ENCODE measurements at places on chromosomes 5 and 9.

DNA sequence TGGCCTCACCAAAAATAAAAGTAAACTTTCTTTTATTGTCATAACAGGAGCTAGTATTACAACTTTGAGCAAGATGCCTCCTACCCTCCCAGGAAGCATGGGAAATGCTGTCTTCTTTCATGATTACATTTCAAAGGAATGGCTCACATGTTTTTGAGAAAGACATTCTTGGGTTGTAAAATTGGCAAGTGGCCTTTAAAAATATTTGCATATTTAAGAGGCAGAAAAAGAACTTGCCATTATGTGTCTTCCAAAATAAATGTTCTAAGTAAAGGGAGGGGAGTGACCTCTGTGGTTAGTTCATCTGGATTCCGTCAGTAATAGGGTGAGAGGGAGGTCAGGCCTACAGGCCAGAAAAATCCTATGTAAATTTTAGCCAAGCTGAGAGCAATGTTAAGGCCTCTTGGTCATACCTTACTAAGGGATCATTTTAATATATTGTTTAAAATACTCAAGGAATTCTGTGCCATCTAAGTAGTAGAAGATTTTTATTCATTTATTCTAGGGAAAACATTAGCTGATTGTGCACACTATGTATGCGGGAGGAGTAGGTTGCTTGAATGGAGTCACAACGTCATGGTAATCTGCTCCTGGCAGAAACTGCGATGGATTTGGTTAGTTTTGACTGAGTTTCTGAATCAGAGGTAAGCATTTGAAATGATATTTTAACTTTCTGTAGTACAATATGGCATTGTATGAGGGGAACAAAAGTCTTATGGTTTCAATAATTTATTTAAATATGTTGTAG, 1485.7 kb upstream of the CDH9 start:
- no peak for DNase-seq

- DNase-seq: no peak
These were observed 19.1 kb upstream of the SNX2 start for GRCh38 chr5:122755783-122756182.

- no peak for DNase-seq
These were observed 108.6 kb downstream of the ACER2 start for GRCh38 chr9:19517202-19517942.

GRCh38 chr5:30879887-30880286, 313.6 kb upstream of the CDH6 start:
- DNase-seq: no peak

- no peak for DNase-seq
These were observed 67.9 kb downstream of the PSMB7 start for GRCh38 chr9:124347206-124347967.

DNA sequence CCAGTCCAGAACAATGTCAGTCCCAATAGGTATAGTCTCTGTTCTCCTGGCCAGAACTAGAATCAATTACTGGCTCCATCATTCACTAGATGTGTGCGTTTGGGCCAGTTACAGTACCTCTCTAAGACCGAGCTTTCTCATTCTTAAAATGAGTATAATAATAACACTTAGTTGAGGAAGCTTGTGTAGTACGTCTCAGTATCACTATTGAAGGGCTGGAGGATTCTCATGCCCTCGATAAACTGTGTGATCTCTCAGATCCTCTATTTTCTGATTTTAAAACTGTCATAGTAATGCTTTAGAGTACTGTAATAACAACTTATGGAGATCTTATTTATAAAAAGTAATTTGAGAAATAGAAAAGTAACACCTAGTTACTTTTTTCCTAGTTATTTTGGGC, 50.7 kb downstream of the CDKN2A start:
- DNase-seq: no peak

GRCh38 chr5:27325513-27325912, 287.1 kb upstream of the CDH9 start:
- DNase-seq: no peak

- no peak for DNase-seq
These were observed 6.5 kb downstream of the MCIDAS start for GRCh38 chr5:55220433-55221185.

- no peak for DNase-seq
These were observed 66.3 kb downstream of the RAPGEF1 start for GRCh38 chr9:131673531-131673930.

GRCh38 chr5:33720176-33720575, 171.6 kb downstream of the ADAMTS12 start:
- DNase-seq: no peak

- no peak for DNase-seq
These were observed 318.3 kb downstream of the CHSY3 start for GRCh38 chr5:130222573-130222972.

- no peak for DNase-seq
These were observed 474.4 kb downstream of the CDH9 start for GRCh38 chr5:26563979-26564378.

DNA sequence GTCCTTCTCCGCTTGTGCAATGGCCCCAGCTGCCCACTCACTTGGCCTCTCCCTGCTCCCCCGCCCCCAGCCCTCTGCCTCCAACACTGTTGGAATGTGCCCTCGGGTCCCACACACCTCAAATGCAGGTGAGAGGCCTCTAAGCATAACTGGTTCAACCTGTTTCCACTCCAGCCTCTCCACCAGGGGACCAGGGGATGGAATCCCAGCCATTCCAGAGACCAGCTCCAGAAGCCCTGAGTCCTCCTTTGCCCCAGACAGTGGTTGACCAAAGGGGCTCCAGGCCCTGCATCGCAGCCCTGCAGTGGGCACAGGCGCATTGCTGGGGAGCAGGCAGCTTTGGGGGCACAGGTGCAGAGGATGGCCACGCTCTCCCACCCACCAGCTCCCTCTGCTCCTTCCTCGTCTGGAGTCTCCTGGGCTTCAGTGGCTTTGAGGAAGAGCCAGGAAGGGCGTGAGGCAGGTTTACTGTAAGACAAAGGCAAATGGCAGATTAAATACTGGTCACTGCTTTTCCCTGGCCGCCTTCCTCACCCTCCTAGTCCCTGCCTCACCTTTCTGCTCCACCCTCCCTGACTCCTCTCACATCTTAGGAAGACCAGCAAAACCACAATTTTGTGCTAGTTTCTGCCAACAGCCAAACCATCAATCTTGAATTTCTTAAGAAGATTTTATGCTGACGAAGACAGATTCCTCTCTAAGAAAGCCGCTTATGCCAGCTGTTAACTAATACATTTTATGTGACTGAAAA, 29.1 kb upstream of the IRX2 start:
- DNase-seq: no peak

DNA sequence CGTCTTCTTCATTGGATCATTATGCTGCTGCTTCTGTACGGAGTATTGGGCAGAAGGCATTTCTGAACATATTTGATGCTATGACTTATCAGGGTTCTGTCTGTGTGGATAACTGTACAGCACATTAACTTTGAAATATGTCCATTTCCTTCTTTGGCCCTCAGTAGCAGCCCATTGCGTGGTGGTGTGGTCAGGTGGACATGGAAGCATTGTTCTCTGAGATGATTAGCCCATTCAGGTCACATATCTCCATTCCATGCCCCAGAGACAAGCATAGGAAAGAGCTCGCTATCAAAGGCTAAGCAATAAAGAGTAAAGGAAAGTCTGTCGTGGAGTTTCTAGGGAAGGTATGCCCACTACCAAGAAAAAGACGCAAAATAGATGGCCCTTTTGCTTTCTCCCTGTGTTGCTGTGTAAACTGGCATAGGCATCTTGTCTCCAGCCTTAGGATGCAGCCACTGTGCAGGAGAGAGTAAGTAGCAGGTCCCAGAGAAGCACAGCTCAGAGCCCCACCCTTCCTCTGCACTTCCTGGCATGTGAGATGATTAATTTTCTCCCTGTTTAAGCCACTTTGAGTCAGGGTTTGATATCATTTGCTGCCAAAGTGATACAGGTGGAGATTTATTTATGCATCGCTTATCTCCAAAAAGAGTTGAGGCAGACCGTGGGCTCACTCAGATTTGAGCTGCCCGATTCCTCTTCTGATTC, 221.9 kb downstream of the PDZD2 start:
- DNase-seq: no peak

DNA sequence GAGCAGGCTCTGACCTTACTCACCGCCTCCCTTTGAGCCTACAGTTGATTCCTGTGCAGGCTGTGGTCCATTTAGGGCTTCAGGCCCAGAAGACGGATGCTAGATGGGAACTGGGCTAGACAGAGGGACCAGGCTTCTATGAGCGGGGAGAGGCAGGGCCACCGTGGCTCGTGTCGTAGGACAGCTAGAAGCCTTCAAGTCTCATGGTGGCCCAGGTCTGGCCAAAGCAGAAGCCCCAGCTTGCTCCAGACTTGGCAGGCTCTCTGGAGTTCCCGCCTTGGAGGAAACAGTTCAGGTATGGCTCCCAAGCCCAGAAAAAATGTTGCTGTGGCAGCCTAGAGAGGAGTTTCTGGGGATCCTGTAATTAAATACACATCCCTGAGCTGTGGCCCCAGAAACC, 10.9 kb upstream of the NR5A1 start:
- no peak for DNase-seq

DNA sequence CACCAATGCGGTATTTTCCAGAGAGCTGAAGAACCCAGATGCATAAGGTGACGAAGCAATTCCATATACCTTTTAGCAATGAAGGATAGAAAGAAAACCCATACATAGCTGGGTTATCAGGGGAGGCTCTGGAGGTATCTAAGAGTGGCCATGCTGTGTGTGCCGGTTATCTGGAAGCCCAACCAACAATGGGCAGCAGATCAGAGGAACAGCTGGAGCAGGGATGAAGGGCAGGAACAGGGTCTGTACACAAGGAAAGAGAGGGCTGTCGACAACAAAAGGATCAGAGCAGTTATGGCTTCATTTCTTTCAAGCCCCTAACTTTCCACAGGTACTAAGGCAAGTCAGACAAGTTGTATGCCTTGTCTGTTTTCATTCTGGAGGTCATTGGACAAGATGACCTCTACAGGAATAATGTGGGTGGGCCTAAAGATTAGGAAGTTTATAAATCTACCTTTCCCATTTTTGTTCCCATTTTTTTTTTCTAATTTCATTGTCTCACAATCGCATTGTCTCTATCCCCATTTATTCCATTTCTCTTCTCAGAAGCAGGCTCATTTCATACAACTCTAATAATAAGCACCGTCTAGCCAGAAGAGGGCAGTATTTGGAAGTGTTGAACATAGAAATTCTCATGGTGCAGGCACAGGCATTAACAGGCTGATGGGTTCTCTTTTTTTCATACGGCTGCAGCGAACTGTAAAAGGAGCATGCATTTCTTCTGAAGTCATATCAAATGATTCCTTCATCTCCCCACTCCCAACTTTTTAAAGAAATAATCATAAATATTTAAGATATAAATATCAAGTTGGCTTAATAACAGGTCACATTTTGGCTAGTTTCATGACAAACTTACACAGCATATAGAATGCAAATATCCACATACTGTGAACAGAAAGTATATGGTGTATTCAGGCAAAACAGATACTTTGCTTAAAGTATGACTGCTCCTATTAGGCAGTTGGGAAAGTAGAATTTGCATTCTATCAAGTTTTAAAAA, 63.5 kb downstream of the ZNF474 start:
- DNase-seq: no peak

GRCh38 chr5:24804221-24804681, 159.5 kb upstream of the CDH10 start:
- DNase-seq: no peak

GRCh38 chr9:105331755-105332154, 87.3 kb downstream of the SLC44A1 start:
- no peak for DNase-seq

DNA sequence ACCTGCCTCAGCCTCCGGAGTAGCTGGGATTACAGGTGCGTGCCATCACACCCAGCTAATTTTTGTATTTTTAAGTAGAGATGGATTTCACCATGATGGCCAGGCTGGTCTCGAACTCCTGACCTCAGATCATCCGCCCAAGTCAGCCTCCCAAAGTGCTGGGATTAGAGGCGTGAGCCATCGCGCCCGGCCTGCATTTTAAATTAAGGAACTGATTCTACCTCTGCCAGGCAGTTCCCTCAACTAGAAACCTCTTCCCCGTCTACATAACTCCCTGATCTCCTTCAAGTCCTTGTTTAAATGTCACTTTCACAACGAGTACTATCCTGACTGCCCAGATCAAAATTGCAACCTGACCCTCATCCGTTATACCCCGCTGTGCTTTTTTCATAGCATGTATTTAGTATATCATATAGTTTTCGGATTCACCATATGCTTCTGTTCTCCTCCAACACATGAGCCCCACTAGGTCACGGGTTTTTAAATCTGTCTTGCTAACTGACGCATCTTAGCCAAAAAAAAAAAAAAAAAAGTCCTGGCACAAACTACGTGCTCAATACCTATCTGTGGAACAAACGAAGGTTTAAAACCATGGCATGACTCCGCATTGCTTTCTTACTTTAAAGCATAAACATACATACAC, 858 bp upstream of the SOWAHA start:
- no peak for DNase-seq

- no peak for DNase-seq
These were observed 50.4 kb upstream of the PRR16 start for GRCh38 chr5:120413686-120414085.
